ENCODE measurements at places on chromosomes 6 and 20.

DNA sequence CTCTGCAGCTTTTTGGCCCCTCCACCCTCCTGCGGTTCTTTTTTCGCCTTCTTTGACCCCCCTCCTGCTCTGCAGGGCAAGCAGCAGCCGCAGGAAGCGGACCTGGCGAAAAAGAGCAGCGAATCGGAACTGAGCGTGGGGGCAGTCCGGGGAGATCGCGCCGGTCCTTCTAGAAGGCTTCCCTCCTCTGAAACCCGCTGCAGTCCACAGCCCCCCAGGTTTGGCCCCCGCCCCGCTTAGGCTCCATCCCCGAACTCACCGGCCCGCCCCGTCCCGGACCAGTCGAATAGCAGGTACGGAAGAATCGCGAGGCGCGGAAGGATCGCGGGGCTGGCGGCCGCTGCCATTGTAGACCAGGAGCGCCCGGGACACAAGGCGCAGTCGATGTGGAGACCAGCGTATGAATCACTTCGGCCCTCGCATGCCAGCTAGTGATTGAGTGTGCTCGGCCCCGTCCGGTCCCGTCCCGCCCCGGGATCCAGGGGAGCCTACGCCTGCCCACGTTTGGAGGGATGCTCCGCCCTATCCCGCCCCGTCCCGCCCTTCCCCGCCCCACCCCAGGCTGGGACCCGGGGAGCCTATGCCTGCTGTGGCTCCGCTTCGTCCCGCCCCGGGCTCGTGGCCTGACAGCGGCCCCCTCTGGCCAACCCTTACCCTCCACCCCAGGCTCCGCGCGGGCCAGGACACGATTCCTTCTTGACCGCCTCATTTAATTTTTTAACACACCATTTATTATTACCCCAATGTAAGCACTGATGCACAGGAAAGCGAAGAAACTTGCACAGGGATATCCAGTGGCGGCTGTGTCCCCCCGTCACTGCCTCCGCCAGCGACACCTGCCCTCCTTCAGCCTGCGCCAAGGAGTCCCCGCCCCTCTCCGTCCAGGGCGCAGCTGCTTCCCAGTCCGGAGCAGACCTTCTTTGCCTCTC, at the start of gene ULBP3:
ULBP3 (minus strand) TSS at position 402 of the 929 bp plus-strand sequence; CDS start at position 347, 55 bp downstream.
- DNase-seq: peak; percentile 73

DNA sequence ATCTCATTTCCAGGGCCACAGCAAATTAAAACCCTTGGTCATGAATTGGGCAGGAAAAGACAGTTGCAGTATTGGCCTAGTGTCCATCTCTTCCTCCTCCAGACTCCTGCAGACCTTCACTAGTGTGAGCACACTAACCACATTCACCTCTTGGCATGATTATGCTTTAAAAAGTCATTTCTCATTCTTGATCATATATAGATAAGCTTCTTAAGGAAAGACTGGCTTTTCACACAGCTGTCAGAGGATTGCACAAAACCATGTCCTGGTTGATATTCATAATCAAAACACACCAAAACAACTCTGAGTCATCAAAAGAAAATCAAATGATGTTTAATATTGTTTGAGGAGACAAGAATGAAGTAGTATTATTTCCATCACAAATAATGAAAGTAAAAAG, 52.1 kb downstream of the TMEM200A start:
- no peak for DNase-seq

- DNase-seq: no peak
Observed at GRCh38 chr6:108619431-108620197, 58.9 kb downstream of the FOXO3 start.

DNA sequence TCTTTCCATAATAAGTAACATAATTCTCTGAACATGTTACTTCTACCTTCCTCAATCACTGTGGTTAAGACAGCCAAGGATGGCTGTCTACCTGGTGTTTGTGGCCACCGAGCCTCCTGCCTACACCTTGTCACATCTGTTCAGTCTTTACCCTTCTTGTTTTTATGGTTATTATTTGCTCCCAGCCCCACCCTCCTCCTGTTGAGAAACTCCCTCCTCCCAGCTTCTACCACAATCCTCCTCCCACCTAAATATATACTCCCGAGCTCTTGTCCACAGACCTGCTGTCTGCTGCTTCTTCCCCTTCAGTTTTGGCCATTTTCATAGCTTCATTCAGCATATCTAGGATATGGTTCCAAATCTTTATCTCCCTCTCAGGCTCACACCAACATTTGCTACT, 35.7 kb upstream of the GABRR1 start:
- no peak for DNase-seq

GRCh38 chr6:143457563-143458359, 7.2 kb downstream of the PEX3 start:
- DNase-seq: no peak

DNA sequence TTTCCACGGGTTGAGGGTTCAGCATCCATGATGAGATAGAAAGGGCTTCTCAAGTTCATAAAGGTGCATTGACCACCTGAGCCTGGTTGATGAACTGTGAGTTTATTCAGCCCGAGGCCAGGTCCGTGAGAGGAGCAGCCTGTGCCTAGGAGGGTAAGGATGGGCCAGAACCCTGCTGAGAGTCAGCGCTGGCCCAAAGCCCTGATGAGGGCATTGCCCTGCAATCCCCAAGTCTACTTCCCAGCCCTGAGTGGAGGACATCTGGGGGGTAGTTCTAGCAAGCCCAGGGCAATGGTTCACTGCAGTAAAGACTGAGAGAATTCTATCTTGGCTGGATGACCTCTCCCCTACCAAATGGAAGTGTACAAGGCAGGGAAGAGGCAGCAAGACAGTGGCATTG, 123.3 kb upstream of the NXT1 start:
- DNase-seq: no peak

GRCh38 chr20:20786428-20786827, 74.0 kb upstream of the RALGAPA2 start:
- no peak for DNase-seq

DNA sequence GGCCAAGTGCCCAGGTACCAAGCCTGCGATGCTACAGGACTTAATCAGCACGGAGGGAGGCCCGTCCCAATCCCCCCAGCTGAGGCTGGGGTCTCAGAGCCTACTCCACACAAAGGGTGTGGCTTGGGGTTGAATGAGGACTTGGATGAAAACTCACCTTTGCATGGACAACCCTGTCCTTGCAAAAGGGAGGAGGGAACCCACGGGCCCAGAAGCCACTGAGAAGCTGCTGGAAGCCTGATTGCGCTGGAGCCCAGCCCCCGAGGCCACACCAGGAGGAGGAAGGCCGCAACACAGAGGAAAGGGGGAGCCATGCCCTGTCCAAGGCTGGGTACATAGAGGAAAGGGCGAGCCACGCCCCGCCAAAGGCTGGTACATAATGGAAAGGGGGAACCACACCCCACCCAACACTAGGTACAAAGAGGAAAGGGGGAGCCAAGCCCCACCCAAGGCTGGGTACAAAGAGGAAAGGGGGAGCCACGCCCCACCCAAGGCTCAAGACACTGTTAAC, 158.8 kb downstream of the DLL1 start:
- no peak for DNase-seq

DNA sequence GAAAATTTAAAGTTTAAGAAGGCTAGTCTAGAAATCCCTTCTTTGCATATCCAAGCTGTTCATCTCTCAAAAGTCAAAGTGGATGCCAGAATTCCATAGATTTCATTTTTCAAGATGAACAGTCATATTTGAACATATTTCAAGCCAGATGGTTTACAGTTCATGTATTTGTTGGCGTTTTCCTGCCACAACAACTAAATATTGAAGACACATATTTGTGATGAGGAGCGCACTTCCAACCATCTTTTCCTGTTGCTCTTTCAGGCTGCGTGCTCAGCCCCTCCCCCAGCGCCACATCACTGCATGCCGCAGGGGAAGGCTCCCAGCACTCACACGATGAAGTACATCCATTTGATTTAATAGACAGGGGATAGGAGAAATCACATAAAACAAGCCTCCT, 5.9 kb upstream of the NOX3 start:
- no peak for DNase-seq

DNA sequence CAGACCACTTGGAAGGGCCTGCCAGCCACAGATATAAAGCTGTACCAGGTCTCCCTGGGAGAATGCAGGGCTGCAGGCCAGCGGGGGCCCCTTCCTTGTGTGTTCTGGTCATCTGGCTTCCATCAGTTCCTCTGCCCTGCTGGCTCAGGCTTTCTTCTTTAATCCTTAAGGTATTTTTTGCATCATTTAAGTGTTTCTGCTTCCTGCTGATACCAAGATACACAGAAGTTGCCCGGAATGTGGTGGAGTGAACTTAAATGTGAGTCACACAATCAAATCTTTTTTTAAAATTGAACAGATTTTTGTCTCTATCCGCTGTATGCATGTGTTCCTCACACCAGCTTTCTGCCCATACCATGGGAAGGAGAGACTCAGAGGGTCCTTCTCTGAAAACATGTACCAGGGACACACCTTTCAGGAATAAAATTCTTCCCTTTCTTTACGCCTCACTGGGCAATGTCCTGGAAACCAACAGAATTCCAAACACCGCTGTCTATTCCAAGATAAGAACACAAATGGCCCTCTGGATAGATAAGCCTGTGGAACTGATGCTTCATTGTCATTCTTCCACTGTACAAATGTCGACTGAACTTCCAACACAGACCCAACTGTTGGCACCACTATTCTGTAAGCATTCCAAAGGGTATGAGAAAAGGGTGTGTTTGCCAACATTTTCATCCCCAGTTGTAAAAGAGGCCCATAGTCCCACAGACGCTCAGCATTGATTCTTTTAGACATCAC, 206.2 kb upstream of the MYLIP start:
- no peak for DNase-seq

- DNase-seq: no peak
Observed at GRCh38 chr6:152529369-152529768, 107.8 kb downstream of the SYNE1 start.

- DNase-seq: no peak
Observed at GRCh38 chr20:8330785-8331695, 199.0 kb downstream of the PLCB1 start.

GRCh38 chr6:30880698-30881252, 3.5 kb upstream of the DDR1 start:
- no peak for DNase-seq

DNA sequence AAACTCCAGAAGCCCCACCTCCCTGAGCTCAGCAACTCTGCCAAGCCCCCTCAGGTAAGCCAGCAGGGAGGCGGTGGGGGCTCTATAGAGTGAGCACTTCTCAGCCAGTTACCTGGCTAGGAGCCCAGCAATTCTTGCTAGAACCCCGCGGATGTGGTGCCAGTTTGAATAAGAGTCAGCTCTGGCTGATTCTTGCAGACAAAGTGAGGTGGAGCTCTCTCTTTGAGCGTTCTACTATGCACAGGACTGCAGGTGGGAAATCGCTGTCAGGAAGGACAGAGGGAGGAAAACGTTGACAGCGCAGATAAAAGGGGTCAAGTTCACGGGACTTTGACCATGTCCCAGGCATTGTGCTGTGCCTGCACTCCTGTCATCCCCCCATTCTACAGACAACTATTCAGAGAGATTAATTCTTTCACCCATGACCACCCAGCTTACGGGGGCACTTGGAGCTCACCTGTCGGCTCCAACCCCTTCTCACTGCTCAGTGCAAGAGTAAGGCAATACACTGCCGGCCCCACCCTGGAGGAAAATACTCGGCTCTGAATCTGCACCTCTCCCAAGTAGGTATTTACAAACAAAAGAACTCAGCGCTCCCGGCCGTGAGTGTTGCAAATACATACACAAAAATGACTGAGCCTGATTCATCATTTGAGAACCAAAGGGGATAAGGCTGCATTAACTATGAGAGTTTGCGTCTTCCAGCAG, 92.9 kb downstream of the ANKRD60 start:
- no peak for DNase-seq

DNA sequence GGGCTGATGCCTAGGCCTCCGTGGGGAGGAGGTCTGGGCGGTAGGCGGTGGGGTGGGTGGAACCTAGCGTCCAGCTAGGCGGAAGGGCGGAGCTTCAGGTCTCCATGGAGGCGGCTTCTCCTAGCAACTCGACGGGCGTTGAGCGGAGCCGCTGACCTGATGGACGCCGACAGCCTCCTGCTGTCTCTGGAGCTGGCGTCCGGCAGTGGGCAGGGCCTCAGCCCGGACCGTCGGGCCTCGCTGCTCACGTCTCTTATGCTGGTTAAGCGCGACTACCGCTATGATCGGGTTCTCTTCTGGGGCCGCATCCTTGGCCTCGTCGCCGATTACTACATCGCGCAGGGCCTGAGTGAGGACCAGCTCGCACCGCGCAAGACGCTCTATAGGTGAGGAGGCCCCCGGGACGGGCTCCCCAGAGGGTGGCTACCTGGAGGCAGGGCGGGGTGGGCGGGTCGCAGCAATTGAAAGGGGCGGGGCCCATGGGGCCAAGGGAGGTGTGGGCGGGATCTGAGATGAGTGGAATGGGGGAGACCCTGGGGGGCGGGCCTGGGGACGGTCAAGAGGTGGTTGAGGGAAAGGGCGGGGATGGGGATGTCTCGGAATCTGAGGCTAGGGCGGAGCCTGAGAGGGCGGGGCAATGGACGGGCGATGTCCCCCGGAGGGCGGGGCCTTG, at the start of gene RSPH9:
RSPH9 (plus strand) TSS at position 97 of the 673 bp plus-strand sequence; CDS start at position 160, 63 bp downstream.
- DNase-seq: peak; percentile 70

- no peak for DNase-seq
Observed at GRCh38 chr6:169826697-169827096, 75.3 kb downstream of the ERMARD start.

- no peak for DNase-seq
Observed at GRCh38 chr6:125670568-125670967, 78.9 kb upstream of the HEY2 start.

- DNase-seq: no peak
Observed at GRCh38 chr6:158322400-158322723, 10.1 kb downstream of the TULP4 start.

GRCh38 chr6:11423667-11424066, 113.9 kb upstream of the TMEM170B start:
- no peak for DNase-seq

DNA sequence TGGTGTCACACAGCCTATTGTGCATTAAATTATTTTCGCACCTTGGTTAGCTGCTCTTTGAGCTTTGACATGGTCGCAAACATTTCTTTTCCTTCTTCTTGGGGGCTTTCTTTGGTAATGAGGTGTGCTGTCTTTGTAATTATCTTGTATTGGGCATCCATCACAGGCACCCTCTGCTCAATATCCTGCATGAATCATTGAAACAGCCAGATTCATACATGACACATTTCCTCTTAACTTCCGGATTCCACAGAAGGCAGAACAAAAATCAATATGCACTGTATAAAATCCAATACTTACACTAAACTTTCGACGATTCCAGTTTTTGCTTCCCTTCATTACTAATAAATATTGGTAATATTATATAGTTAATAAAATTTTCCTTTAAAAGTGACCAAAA, 175.6 kb downstream of the SYNE1 start:
- no peak for DNase-seq

- no peak for DNase-seq
Observed at GRCh38 chr6:14822679-14823078, 423.2 kb upstream of the JARID2 start.

- DNase-seq: no peak
Observed at GRCh38 chr20:15811951-15812350, 761.3 kb downstream of the KIF16B start.

DNA sequence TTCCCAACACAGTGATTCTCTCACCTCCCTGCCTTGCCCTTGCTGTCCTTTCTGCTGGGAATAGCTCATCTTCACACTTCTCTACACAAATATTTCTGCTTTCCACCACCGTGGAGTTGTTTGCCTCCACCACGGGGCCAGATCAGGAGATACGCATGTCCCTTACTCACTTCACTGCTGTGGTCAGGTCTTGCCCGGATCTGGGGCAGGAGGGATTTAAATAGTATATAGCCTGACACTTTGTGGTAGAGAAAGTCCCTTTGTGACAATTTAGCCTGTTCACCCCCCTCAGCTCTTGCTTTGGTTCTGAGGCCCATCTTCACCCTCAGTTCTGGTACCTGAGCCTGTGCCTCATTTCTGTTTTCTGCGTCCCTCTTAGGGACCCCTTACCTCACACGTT, 92.6 kb upstream of the PREP start:
- DNase-seq: no peak
